ENCODE measurements at places on chromosomes 5 and 9.

DNA sequence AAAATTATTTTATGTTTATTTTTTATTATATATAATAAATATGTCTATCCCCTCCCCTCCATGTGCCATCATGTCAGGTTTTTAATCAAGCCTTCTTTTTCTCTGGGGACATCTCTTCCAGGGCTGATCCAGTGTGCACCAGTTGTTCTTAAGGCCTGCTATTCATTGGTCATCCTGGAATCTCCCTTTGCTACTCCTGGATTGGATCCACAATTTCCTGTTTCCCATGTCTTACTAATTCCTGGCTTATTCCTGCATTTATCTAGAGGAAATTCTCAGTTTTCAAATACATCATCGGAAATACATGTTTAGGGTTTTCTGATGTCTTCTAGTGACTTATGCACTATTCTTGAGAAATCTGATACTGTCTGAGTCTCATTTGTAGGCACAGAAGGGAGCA is 56.8 kb downstream of the ANGPTL2 start:
- DNase-seq, result no peak

GRCh38 chr5:52727020-52727419 is 60.7 kb upstream of the ITGA1 start:
- no peak for DNase-seq

DNA sequence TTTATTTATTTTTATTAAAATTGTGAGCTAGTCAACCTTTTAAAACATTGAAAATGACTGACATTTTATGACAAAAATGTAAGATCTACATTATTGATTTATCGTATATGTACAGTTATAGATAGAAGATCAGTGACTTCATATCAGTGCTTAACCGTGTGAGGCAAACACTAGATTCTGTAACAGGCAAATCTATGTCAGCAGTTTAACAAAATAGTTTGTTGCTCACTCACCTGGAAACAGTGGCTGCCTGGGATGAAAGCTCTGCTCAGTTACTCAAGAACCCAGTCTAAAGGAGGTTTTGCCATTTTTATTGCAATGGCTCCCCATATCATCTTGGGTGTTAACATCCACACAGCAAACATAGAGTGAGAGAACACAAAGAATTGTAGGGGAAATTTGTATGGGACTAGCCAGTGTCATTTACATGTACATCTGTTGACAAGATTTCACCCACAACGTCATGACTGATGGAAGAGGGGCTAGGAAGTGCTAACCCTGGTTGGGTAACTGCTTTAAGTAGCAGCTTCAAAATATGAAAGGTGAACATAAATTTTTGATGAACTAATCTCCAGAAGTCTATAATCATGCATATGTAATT is 49.0 kb downstream of the SGCD start:
- DNase-seq, result no peak

- no peak for DNase-seq
These were observed 354.9 kb downstream of the CETN3 start for GRCh38 chr5:90054612-90055011.

- DNase-seq, result no peak
These were observed 1.2 kb downstream of the CDC14B start for GRCh38 chr9:96618209-96619123.

GRCh38 chr9:20043461-20043860 is 254.6 kb upstream of the SLC24A2 start:
- no peak for DNase-seq

DNA sequence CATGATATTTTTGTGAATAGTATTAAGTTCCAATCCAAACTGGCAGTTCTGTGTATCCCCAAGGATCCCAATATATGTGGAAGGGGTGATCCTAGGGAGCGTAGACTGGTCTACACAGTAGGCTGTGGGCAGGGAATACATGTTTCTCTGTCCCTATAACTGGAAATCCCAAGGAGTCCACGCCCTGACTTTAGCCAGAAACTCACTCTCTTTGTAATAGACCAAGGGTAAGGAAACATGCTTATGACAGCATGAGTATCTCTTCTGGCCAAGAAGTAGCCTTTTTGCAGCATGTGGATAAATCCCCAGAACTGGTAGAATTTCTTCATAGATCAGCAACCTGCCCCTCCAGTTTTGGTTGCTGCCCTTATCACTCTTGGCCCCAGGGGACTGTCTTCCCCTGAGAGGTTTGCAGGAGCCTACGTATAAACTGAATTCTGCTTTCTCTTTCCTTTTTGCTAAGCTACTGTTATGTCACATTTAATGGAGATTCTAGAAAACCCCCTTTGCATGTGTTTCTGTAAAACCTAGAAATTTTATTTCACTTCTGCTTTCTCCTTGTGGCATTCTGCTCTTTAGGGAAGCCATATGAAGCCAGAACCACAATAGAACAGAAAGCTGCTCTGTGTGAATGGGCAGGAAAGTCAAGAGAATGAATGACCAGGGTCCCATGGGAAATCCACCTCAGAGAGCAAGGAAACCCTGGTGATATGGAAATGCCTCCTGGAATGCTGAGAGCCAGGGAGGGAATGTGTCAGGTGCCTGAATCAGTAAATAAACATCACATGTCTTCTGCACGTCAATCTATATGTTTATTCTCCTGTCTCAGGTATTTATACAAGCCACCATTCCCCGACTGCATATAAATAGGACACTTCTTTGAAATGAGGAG is 3.5 kb downstream of the IFNA2 start:
- DNase-seq, result no peak

DNA sequence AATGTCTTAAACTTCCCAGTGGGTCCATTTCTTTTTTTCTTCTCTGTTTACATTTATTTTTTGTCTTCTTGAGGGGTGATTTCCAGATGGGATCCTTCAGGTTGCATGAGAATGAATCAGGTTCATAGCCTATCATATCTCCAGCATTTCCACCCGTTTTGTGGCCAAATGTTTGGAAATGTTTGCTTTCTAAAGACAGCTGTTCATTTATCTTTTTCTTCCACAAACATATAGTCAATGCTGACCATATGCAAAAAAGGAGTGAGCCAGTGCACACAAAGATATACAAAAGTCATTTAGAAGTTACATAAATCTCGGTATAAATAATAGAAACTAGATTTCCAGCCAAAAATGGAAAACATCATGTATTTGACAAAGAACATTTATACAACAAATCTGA is 71.6 kb upstream of the STC2 start:
- no peak for DNase-seq

DNA sequence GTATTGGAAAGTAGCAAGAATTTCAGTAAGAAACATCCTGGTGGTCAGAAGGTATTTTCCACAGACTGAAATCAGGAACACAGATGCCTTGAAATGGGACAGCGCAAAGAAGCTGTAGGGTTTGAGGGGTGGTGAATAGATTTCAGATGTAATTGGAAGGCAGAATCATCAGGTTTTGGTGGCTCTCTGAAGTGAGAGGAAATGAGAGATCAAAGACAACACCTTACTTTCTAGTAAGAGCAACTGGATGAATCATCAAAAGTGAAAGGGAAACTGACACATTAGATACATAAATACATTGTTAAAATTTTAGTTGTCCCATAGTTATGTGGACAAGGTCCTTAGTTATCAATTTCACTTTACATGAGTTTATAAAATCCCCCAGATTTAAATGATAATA is 188.2 kb upstream of the SLC27A6 start:
- DNase-seq, result no peak

- no peak for DNase-seq
These were observed 492.5 kb downstream of the ACTL7B start for GRCh38 chr9:108363311-108363710.

GRCh38 chr9:135419106-135419505 is 60.5 kb upstream of the PPP1R26 start:
- DNase-seq, result no peak

- DNase-seq, result no peak
These were observed 28.6 kb downstream of the MARCHF3 start for GRCh38 chr5:127001621-127002296.

Measured in Panc1 (cell line).